ENCODE measurements at places on chromosomes 2 and 18.

- DNase-seq = no peak
These were observed 107.6 kb upstream of the NOSTRIN start for GRCh38 chr2:168694866-168695265.

- peak; percentile 36 for DNase-seq
These were observed 411 bp downstream of the NARS1 start for GRCh38 chr18:57621246-57621604.

DNA sequence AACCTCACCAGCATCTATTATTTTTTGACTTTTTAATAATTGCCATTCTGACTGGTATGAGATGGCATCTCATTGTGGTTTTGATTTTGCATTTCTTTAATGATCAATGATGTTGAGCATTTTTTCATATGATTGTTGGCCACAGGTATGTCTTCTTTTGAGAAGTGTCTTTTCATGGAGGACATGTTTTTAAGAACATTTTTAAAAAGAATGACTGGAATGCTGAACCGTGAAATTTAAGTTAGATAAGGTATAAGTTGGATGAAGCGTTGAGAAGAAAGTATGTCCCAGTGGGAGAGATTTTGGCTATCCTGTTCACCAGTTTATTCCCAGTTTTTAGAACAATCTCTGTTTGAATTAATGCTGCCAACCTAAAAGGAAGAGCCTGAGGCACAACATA is 365.9 kb downstream of the CELF4 start:
- DNase-seq = no peak

DNA sequence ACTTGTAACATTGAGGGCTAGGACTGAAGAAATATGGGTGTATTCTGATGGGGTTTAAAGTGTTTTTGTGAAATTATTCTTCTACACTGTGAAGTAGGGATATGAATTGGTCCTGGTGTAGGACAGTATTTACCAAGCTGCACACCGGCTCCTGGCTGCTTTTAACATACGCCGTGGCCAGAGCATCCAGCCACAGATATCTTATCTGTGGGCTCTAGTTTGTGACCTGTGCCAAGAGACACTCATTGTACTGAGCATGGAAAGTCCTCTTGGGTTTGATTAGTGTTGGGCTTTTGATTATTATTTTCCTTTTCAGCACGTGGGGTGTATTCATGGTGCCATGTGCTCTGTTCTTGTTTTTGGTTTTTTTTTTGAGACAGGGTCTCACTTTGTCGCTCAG is 8.0 kb downstream of the USP39 start:
- no peak for DNase-seq

DNA sequence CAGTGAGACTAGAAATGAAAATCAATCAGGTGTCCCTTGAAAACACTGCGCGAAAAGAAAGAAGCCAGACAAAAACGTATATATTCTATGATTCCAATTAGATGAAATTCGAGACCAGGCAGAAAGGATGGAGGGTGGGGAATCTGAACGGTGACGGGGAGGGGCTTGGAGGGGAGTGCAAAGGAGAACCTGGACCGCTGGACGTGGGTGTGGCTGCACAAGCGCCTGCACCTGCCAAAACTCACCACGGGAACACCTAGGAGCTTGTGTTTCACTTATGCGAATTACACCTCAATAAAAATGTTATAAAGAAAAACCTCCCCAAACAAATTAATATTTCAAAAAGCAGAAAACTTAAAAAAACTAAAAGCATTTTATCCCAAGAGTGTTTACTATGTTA is 21.9 kb downstream of the THAP4 start:
- no peak for DNase-seq

DNA sequence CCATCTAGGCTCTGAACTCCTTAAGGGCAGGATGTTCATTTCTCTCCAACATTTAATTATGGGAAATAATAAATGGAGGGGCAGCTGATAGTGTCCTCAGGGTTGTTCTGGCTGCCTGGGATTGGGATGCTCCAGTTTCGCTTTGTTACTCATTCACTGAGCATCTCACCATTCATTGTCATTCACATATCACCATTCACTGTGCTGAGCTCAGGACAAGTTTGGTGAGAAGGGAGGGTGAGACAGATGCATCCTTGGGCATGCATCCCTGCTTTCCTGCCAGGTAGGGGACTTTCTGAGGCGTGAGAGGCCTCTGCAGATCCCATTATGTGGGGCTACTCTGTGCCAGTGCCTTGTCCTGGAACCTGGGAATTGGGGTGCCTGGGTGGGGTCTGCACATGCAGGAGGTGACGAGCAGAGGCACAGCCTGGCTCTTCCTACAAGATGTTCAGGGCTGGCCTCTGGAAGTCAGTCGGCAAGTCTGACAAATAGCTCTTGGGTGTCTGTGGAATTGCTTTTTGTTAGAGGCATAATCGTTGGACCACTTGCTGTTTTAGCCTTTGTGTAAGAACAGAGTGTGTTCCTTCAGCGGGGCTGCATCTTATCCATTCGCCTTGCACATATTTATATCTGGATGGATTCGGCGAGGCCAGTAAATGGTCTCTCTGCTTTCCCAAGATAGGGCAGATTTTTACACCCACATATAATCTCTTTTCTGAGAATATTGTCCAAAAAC is 323.2 kb upstream of the THSD7B start:
- no peak for DNase-seq

GRCh38 chr2:28408764-28409599 is 16.3 kb downstream of the FOSL2 start:
- no peak for DNase-seq

GRCh38 chr18:55790296-55790695 is 202.3 kb upstream of the TCF4 start:
- DNase-seq = no peak

DNA sequence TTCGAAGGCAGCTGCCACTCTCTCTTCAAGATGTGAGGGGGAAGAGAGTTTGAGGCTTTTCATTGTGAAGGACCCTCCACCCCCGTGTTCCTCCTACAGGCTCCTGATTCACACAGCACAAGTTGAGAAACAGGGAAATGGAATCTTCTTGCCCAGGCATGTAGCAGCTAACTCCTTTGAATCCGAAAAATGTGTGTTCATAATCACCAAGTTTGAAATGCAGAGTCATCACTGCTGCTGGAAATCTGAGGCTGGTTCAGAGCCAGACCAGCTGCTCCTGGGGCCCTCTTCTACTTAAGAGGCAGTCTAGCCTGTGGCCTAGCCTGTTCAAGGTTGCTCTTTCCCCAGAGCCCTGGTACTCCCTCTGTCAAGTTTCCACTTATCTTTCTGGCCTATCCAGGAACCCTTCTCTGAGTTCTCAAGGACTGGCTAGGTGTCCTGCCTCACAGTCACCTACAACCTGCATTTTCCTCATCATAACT is 166.4 kb downstream of the TMEM247 start:
- no peak for DNase-seq

- DNase-seq = no peak
These were observed 242.0 kb upstream of the STON1 start for GRCh38 chr2:48287976-48288375.

DNA sequence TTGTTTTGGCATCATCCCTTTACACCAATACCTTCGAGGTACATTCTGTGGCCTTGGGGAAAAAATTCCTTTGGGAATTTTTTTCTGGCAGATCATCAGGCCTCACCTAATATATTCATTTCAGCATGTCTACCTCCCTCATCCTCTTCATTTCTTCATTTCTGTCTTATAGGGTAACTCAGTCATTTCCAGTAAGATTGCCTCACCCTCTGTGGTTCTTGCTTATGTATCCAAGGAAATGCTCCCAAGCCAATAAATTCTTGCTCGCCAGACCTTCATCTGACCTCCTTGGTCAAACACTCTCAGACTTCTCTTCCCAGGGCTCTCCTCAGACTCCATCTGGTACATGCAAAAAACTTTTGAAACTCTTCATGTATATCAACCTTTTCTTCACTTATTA is 265.6 kb downstream of the TMX3 start:
- DNase-seq = no peak

DNA sequence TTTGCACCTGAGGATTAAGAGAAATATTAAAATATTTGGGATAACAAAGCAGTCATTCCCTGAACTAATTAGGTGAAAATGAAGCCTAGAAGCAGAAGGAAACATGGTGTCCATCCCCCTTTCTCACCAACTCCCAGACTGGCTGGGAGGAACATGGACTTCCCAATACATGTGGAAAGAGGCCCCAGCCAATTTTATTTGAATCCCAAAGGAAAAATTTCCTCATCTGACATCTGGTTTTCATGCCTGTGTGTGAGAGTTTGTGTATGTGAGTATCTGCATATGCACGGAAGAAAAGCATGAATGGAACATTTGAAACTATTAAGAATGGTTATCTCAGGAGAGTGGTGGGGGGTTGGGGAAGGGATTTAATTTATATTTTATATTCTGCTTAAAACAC is 84.3 kb downstream of the COPS8 start:
- DNase-seq = no peak

DNA sequence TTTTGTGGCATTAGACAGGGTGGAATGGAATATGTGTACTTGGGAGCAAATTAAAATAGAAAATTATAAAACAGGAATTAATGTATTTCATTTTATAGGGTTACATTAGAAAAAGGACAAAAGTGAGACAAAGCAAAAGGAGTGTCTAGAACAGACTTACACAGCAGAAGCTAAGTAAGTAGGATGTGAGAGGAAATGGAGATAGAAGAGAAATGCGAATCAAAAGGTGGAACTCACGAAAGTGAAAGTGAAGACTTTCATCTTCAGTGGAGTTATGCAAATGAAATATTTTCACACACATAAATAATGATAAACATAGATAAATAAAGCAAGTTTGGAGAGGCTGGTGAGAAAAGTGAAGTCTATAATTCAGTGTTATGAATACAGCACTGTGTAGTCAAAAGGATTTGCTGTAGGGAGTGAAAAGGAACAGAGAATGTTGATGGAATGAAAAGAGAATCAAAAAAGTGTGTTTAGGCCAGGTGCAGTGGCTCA is 94.8 kb downstream of the DLGAP1 start:
- DNase-seq = no peak

GRCh38 chr2:212330263-212330662 is 208.3 kb downstream of the ERBB4 start:
- DNase-seq = no peak

- DNase-seq = no peak
These were observed 21.5 kb upstream of the TXNL4A start for GRCh38 chr18:80009661-80010550.

GRCh38 chr18:8869696-8870095 is 164.3 kb downstream of the MTCL1 start:
- DNase-seq = no peak

GRCh38 chr2:15832030-15832709 is 108.2 kb upstream of the MYCN start:
- no peak for DNase-seq

GRCh38 chr2:28717339-28717758 is 34.3 kb upstream of the PPP1CB start:
- DNase-seq = no peak

GRCh38 chr2:31127931-31128330 is 10.3 kb downstream of the GALNT14 start:
- DNase-seq = no peak

DNA sequence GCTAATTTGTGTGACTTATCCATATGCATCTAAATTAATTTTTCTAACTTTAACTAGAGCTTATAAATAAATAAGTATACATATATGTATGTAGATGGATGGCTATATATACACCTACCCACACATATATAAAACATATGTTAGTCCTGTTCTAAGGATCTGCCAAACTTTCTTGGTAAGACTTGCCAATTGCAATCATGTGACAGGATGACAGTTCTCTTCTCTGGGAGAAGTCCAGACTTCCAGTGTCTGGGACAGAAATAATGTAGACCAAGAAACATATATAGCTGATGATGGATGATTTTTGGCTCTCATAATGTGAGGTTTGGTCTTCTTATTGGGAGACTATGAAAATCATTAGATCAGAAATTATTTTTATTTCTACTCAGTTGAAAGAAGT is 30.6 kb upstream of the NR4A2 start:
- DNase-seq = no peak

DNA sequence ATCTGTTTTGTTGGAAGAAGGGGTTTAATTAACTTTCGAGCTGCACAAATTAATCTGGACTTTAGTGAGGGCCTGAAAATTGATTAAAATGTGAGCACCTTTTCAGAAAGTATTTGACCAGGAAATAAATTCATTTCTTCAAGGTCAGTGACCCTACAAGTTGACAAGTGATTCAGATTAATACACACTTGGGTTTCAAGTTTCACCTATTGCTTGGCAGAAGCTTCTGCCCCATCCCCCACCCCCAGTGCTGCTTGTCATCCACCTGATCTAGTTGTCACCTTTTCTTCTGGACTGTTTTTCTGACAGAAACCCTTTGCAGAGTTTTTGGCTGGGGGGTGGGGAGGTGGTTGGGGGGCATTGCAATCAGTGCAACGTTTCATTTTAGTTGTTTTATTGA is 46.2 kb downstream of the RPRM start:
- DNase-seq = no peak

DNA sequence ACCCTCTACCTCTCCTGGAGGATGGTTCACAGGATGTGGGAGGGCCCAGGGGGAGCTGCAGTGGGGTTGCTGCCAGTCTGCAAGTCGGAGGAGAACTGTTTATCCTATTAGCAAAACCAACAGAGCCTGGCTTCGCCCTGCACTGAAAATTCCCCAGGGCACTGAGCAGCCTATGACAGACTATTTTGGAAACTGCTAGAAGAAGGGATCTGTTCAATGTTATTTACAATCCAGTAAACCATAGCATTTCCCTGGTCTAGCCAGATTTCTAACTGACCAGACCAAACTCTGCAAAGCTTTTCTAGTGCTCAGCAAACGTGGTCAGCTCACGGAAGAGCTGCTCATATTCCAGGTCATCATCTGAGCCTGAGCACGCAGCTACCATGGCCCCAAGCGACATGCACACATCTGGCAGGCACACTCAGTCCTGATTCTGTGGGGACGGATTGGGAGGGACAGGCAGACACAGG is 64.8 kb upstream of the PID1 start:
- DNase-seq = no peak

GRCh38 chr2:27185331-27186026 is 26.4 kb upstream of the ATRAID start:
- DNase-seq = no peak

DNA sequence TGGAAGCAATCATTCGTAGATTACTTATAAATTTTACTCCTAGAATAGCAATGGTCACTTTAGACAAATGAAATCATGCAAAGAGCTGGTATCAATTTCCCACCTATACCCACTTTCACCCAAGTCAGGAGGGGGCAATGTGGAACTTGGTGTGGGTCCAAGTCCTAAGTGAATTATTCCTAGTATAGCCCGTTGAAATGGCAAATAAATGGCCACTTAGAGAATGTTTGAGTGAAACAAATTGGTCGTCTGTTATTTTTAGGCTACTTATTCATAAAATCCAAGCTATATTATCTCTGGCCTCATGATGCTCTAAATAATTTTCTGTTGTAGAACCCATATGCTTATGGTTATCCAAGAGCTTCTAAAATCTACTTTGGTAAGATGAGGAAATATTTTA is 98.1 kb downstream of the MYO3B start:
- DNase-seq = no peak

DNA sequence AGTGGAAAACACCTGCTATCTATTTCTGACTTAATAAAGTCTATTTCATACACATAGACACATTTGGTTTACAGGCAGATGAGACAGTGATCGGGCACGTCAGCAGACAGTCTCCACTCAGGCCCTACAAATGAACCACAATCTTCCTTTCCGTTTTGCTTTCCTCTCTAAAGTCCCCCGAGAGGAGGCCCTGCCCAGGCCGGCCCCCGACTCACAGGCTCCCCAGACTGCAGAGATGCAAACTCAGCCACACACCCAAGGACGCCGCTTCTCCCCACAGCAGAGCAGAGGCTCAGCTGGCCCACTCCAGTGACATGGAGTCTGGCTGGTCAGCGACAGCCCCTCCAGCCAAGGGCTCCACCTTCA is 9.3 kb upstream of the MTERF4 start:
- no peak for DNase-seq
